ENCODE measurements at places on chromosomes 12 and 14. TPM values are rescaled to one million over a fixed set of nuclear protein-coding genes. Genes with fewer than 3 reads are reported as not detected.

GRCh38 chr12:84694116-84694515 lies 218.5 kb downstream of the SLC6A15 start:
- DNase-seq = no peak

GRCh38 chr12:11497995-11498394 lies 102.6 kb upstream of the PRB2 start:
- no peak for DNase-seq

- DNase-seq = peak; percentile 89
Observed at GRCh38 chr14:54252072-54252730, 144.6 kb upstream of the CDKN3 start.

DNA sequence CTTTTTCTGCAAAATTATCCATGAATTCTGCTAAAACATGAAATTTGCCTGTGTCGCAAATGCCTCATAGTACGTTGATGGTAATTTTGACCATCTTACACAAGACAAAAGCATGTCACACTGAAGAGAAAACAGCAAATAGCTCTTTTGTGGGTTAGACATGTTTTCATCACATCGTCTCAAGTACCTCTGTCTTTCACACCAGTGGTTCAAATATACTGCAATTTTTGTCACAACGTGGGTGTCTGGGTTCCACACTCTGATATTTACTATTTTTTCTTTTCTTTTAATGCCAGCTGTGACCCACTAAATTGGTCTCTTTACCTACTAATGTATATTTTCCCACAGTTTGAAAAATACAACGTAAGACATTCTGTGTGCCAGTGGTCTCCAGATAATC lies 10.4 kb downstream of the KLRB1 start:
- DNase-seq = no peak

The RAN gene
- 1,367 TPM for total RNA-seq
